ENCODE measurements at places on chromosomes 7 and 10. TPM values are rescaled to one million over a fixed set of nuclear protein-coding genes. Genes with fewer than 3 reads are reported as not detected.

CPN1 gene
- 3.8 TPM for polyA plus RNA-seq

CARD11 gene
- polyA plus RNA-seq, result 1.9 TPM

MYO3A gene
- polyA plus RNA-seq, result 8.0 TPM

MYL10 gene
- polyA plus RNA-seq, result 0.36 TPM

DNA sequence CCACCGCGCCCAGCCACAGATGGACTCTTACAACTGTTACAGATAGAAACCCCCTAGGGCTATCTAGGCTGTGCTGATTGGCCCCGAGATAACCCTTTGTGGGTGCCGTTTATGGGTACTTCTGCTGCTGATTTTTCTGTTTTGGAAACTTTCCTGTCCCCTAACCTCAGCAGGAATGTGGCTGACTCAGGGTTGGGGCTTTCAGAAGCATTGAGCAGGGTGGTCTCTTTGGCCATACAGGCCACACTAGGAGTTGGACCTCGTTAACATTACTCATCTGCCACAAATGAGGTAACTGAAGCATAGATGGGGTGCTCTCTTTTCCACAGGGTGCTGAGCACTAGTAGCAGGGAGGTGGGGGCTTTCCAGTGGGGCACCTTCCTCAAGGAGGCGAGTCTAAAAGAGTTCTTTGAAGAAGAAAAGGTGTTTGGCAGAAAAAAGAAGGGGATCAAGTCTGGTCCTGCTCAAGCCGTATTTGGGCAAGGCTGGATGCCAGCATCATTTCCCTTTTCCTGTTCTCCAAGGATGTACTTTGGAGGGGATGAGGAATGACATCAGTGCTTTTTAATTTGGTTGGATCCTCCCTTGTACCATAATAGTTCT lies 6.4 kb downstream of the ZSCAN25 start:
- no peak for DNase-seq

- DNase-seq, result peak; percentile 0
Measured at GRCh38 chr10:51985336-51985735, 285.9 kb upstream of the CSTF2T start.

DNA sequence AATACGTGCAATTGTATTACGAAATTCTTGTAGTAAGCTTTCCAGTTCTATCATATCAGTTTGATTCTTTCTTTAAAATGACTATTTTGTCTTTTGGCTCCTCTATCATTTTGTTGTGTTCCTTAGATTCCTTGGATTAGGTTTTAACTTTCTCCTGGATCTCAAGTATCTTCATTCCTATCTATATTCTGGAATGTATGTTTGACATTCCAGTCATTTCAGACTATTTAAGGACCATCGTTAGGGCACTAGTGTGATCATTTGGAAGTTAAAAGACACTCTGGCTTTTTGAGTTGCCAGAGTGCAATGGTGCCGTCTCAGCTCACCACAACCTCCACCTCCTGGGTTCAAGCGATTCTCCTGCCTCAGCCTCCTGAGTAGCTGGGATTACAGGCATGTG lies 45.7 kb upstream of the SFTPD start:
- DNase-seq, result no peak

- DNase-seq, result no peak
Measured at GRCh38 chr10:90328896-90329295, 528.9 kb downstream of the HTR7 start.

DNA sequence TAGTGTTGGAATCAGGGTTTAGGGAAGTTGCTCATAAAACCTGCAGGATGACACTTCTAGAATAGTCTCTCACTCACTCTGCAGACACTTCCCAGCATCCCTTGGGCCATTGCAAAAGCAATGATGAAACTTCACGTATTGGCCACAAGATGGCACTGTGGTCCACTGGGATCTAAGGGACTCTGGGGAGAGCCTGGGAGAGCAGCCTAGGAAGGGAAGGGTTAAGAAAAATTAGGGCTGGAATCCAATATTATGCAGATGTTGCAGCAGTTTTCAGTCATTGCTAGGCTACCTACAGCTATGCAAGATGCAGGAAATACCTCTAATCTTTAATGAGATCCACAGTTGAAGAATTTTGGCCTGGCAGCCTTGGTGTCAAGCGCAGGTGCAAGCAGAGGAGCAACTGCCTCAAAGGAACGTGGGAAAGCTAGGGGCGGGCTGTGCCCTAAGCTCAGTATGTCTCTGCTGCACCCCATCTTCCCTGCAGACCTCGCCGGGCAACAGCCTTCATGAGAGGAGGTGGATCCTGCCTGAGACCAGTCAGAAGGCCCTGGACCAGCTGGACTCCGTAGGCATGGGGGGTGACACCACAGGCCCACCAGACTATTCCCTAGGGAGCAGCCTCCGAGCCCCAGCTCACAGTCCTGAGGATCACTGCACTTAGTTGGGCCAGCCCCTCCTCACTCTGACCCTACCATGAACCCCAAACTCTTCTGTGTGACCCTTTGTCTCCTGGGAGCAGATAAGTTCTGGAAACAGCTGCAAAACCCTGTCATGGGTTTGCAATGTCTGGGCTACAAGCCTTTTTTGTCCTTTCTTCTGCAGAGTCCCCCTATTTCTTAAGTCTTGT lies 127.9 kb upstream of the PRSS58 start:
- peak; percentile 60 for DNase-seq

GRCh38 chr7:74453322-74454011 lies at the start of gene GTF2IRD1:
Gene GTF2IRD1, plus strand, starts transcription at chr7:74453906. Its CDS starts 54,175 bp downstream, at chr7:74508081.
- no peak for DNase-seq

DNA sequence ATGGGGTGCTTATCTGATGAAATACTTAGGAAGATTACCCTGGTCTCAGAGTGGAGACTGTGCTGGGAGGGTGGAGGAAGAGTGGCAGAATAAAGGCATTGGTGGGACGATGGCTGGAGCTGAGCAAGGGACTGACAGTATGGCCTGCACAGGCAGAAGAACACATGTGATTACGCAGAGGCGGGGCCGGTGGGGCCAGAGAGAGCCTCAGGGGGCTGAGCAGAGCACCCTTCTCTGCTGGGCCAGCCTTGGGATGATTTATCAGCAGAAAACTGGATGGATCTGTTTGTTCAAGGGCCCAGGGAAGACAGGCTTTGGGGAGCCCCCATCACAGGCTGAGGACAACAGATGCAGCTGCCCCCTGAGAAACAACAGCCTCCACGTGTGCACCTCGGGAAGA lies 272.1 kb downstream of the SDK1 start:
- DNase-seq, result no peak

- DNase-seq, result no peak
Measured at GRCh38 chr10:29656451-29656992, 21.8 kb upstream of the SVIL start.

DNA sequence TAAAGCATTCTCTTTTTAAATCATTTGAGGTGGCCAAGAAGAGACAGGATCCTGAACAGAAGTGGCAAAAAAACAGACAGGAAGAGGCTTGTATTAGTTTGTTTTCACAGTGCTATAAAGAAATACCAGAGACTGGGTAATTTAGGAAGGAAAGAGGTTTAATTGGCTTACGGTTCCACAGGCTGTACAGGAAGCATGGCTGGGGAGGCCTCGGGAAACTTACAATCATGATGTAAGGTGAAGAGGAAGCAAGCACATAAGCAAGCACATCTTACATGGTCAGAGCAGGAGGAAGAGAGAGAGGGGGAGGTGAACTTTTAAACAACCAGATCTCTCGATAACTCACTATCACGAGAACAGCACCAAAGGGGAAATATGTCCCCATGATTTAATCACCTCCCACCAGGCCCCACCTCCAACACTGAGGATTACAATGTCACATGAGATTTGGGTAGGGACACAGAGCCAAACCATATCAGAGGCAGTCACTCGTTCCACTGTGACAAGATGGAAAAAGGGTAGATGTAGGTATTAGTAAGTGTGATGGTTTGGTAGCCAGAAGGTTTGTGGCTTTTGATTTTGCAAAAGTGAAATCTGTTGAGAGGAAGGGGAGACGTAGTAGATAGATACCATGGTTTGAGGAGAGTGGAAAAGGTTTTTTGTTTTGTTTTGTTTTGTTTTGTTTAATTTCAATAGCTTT lies 5.1 kb downstream of the MSRB2 start:
- DNase-seq, result no peak

DNA sequence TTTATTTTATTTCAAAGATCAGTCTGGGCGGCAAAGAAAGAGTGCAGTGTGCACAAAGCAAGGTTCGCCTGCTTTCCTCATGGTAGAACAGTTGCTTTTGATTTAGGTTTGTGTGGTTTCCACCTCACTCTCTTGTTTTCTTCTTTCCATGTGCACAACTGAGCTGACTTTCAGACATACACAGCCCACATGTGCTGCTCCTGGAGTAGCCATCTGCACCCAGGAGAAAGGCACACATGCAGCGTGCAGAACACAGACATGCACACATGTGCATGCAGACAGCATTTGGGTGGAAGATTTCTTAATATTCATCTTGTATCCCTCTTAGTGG lies 302.1 kb downstream of the FZD1 start:
- no peak for DNase-seq

DNA sequence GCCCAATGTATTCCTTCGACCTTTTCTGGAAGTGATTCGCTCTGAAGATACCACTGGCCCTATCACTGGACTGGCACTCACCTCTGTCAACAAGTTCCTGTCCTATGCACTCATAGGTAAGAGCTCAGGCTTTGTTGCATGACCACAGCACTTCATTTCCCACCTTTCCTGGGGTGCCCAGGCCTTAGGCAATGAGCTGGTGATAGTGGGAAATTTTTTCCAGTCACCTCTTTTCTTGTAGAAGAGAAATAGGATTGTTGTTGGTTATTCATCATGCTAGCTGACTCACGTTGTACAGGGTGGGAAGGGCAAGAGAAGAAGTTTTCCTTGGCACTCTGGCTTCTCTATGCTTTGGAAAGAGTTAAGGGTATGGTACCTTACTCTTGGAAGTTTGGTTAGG lies 51.4 kb upstream of the NFKB2 start:
- DNase-seq, result no peak

GRCh38 chr10:118310822-118311221 lies 31.3 kb downstream of the FAM204A start:
- no peak for DNase-seq

GRCh38 chr7:1103009-1103788 lies 15.3 kb downstream of the GPER1 start:
- DNase-seq, result no peak

GRCh38 chr10:27743877-27744801 lies 1.5 kb downstream of the MKX start:
- DNase-seq, result no peak

Measured in renal pelvis (tissue), 12 donors.